SK-N-DZ (cell line): ENCODE measurements at places on chromosomes 5 and 9.

GRCh38 chr5:59773294-59773693, 120.2 kb downstream of the PDE4D start:
- DNase-seq, result no peak

DNA sequence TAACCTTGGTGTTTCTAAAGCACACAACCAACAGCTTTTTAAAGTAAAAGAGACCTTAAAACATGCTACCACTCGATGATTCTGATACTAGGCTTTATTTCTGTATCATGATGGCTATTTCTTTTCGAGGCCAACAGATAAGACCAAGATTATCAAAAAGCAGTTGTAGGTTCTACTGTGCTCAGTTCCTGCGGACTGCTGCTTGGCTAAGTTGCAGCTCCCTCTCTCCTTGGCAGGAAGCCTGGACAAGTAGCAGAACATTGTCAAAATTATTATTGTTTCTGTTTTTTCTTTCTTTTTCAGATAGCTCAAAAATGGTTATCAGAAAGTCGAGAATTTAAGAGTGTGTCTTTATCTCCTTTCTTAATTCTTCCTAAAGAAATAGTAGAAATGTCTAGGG, 607.6 kb downstream of the PTPRD start:
- DNase-seq, result no peak

GRCh38 chr9:90840696-90841095, 39.1 kb downstream of the SYK start:
- DNase-seq, result no peak

DNA sequence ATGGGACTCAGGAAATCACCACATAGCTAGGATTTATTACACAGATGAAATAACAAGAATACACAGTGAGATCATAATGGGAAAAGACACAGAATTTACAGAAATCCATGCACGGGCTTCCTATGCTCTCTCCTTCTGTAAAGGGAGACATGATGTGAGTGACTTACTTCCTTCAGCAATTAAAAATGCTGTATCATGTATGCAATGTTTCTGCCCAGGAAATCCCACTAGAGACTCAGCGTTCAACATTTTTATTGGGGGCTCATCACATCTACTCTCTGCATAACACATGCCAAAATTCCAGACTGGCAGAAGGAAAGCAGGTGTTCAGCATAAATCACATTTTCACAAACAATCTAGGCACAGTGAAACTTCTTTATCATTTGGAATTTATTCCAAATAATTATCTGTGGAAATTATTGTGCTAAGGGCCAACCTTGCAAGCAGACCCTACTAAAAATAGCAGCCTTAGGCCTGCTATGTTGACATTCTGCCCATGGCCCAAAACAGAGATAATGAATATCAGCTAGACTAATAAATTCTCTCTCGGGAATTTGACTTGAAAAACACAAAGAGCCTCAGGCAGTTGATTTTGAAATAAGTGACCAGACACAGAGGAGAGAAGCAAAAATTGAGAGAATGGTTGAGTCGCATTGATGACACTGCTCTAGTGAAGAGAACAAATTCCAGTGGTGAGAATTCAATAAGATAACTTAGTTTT, 31.4 kb upstream of the SELENOP start:
- DNase-seq, result no peak

DNA sequence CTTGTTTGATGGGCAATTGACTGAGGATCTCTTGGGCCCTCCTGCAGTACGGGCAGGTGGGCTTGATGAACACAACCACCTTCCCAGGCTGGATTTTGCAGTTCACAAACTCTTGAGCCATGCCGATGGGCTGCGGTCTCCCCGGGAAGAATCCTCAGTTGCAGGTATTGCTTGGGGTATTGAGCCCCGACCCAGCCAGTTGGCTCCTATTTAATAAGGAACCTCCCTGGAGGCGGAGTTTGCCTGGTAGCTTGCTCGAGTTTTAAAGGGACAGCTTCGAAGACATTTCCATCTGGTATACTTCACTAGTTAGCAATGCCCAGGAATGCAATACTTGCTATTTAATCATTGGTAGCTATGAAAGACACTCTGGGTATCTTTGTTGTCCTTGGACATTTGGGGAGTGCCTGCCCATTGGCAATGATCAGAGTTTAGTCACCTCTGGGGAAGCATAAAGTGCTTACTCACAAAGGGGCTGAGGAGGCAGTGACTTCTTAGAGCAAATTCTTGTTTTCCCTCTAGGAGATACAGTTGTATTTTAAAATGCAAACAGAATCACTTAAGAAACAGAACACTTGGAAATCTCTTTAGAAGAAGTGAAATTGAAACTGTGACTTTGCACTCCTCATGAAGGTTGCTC, at the start of gene GLRX:
Gene GLRX (minus strand): TSS at position 185 of the 640 bp plus-strand sequence. CDS start 64 bp downstream, at position 121.
- DNase-seq, result peak; percentile 84

DNA sequence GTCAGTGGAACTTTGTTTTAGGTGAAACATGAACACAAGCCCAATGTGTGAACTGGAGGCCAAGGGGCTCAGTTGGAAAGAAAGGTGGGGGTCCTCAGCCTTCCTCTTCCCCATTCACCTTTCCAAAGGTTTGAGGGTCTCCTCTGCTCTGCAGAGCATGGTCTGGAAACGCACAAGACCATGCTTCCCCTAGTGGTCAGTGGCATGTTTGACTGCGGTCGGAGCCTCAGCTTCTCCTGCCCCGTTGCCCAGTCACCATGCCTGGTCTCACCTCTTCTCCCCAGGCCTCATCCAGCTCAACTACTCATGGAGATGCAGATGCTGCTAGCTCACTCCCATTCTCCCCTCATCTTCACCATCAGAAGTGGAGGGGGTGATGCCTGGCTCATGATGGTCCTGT, 340.3 kb downstream of the GADD45G start:
- no peak for DNase-seq

DNA sequence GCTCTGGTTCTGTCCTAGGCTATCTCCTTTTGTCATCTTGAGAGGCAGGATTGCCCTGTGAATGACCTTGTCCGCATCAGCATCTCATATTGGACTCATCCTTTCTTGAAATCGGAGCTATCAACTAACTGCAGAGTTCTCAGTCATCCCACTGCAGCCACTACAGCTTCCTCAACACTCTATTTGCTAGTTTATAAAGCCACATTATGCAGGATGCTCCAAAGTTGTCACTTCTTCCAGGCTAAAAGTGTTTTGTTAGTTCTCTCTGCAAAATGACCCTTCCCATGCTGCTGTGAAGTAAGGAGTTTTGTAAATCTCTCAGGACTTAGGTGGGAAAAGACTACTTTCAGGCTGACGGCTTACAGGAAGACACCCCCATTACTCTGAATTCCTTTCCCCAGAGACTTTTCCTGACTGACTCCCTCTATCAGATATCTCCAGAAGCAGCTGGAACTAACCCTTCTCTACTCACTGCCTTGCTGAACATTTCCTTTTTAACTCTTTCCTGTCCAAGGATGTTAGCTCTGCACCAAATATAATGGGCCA, 257.6 kb downstream of the NFIB start:
- peak; percentile 88 for DNase-seq

DNA sequence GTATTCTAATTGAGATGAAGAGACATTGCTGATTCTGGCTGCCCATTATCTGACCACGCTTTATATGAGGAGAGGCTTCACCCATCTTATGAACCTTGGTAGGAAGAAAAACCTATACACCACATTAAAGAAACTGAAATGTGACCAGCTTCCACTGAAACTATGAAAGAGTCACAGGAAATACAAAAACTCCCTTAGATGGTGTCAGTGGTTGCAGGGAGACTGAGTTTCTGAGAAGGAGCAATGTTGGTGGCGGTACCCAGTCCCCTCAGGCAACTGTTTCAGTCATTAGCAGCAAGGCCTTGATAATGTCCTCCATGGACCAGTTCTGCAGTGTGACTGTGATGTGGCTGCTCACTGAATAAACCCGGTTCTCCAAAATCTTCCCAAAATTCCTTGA, 110.5 kb upstream of the FTMT start:
- DNase-seq, result no peak

GRCh38 chr5:24904981-24905517, 260.3 kb upstream of the CDH10 start:
- DNase-seq, result no peak

DNA sequence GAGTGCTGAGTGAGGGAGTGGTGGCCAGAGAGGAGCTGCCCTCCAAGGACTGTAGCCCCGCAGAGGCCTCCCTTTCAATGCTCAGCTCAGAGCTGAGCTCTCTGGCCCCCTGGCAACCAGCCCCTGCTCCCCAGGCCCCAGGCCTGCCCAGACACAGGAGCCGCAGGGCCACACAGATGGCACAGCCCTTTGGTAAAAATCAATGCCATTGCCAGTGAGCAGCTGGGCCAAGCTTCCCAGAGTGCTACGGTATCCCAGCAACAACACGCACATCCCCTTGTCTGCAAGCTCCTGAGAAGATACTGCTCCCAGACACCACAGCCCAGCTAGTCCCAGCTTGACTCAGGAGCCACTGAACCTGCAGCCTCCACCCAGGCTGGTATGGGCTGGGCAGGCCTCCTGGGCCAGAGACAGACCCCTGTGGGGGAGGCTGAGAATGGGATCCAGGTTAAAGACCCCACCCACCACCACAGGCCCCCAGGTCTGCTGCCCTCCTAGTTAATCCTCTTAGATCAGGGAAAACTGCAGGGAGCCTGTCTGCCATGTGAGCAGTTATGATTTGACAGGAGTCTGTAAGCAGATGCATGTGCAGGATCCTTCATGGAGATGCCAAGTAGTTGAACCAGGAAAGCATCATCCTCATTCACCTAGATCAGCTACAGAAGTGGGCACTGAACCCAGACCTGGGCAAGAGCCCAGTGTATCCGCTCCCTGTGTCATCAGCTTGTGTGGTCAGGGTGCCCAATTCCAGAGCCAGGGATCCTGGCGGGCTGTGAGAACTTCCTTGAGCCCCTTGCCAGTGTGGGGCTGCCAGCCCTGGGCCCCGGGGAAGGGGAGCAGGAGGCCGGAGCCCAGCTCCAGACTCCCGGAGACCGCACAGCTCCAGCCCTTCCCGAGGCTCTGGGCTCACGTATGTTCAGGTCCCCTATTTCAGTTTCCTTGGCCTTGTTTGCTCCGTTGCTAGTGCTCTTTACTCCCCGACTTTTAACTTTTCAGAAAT, 26.7 kb upstream of the ADAMTS2 start:
- no peak for DNase-seq

DNA sequence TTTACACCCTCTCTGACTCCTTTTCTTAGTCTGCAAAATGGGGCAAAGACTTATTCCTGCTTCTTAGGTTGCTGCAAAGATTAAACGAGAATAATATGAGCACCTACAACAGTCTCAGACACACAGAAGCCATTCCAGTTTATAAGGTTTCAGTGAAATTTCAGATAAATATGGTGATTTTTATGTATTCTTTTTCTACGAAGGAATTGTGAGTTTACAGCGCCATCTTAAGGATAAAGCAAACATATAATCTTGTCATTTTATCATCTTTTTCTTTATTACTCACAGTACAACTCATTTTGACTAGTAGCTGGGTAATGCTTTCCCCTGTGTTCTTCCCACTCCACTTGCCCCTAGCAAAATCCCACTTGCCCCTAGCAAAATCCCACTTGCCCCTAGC, 29.2 kb upstream of the SMC5 start:
- DNase-seq, result peak; percentile 50

GRCh38 chr9:71675857-71676165, 92.5 kb downstream of the CEMIP2 start:
- DNase-seq, result no peak
